ENCODE measurements at places on chromosomes 5 and 9.

GRCh38 chr5:146588331-146589027 is 72.5 kb upstream of the GPR151 start:
- DNase-seq, result no peak

- DNase-seq, result no peak
These were observed 7.1 kb downstream of the WDR36 start for GRCh38 chr5:111099058-111099778.

DNA sequence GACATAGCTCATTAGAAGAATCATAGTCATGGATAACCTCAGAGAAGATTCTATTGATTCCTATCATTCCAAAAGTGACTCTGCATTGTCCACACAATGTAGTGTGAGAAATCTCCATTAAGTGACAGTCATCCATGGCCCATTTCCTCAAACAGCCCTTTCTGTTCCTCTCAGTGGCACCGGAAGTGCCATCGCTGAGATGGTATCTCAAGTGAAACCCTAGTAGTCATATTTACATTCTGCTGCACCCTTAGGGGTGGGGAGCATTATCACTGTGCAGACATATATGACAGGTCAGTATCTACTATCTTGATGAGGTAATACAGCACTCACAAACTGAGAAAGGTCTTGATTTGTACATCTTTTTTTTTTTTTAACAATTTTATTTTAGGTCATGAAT is 55.4 kb upstream of the MIER3 start:
- DNase-seq, result no peak

DNA sequence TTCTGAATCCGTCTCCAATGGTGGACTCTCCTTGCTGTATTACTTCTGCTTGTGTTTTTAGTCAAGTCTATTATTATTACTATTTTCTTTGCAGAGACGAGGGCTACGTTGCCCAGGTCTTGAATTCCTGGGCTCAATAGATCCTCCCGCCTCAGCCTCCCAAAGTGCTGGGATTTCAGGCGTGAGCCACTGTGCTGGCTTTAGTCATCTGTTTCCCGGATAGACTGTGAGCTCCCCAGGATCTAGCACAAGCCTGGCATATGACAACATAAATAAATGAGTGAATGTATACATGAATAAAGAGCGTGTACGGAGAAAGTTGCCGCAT is 439 bp upstream of the DDX46 start:
- no peak for DNase-seq

- no peak for DNase-seq
These were observed 200.7 kb downstream of the SLC12A2 start for GRCh38 chr5:128284236-128284635.

- no peak for DNase-seq
These were observed 73.4 kb downstream of the HABP4 start for GRCh38 chr9:96523374-96523773.

DNA sequence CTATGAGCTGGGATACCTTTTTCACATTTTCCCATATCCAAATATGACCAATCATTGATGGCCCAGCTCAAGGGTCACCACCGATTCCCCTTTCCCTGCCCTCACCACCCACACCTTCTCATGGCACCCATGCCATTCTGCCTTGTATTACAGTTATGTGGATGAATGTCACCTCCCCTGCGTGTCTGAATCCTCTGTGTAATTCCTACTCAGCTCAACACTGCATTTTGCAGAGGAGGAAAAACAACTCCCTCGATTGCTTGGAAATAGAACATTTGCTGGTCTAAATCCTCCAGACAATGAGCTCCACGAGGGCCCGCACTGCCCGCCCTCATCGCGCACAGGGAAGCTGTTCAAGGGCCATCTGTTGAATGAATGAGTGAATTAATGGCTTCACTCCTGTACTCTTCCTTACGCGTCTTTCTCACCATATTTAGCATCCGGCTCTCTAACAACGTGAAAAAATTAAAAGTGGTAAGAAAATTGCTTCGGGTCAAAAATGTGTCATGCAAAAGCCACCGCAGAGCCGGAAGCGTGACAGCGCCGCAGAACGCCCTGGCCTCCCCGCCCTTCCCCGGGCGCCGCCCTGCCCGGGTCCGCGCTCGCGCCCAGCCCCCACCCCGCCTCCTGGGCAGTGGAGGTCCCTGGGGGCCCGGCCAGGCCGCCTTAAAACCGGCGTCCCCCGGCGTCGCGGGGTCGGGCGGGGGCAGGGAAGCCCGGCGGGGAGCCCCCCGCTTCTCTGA is 704 bp downstream of the SUSD1 start:
- peak; percentile 67 for DNase-seq

DNA sequence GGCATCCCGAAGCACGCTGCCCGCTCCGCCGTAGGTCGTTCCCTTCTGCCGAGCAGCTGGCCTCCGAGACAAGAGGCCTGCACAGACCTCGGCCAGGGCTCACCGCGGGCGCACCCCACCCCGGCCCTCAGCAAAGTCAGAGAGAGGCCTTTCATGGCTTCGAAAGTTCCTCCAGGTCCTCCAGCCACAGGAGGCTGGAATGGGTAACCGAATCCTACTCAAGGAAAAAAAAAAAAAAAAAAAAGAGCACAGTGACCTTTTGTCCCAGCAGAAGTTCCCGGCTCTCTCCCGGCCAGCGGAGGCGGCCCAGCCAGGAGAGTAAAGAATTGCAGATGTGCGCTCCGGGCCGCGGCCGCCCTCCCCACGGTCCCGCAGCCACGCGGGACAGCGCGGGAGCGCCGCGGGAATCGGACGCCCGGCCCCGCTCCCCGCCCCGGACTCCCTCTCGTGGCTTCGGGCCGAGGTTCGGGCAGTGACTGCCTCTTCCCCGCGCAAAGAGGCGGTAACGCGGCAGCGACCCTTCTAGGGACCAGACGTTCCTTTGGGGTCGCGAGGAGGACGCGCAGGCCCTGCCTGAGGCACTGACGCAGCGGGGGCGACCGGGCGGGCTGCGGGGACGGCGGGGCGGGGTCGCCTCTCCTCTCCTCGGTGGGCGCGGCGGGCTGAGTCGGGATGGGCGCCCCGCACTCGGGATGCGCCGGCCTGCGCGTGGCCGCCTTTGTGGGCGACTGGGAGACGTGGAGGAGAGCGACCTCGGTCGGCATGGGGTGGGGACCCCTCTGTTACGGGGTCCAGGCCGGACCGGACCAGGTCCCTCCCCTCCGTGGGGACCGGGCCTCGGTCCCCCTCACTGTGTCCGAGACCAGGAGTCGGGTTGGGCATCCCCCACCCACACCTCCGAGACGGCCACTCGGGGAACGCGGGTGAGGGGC is 754 bp downstream of the GFPT2 start:
- no peak for DNase-seq

- no peak for DNase-seq
These were observed 1354.8 kb downstream of the PTPRD start for GRCh38 chr9:9257999-9258498.

DNA sequence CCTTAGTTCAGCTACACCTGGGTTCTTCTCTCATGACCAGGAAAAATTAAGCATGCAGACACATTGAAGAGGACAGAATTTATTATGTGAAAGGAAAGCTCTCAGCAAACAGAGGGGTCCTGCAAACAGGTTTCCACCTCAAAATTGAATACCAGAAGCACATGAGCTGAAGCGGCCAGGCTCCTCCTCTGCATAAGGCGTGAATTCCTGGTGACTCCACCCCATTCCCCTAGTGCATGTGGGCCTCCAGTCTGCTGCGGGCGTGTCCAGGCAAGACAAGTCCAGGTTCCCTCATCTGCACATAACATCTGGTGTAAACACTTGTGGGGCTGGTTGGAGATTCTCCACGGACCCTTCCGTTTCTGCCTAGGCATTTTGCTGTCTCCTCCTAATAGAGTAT is 1156.4 kb downstream of the FOXD4L5 start:
- DNase-seq, result no peak

DNA sequence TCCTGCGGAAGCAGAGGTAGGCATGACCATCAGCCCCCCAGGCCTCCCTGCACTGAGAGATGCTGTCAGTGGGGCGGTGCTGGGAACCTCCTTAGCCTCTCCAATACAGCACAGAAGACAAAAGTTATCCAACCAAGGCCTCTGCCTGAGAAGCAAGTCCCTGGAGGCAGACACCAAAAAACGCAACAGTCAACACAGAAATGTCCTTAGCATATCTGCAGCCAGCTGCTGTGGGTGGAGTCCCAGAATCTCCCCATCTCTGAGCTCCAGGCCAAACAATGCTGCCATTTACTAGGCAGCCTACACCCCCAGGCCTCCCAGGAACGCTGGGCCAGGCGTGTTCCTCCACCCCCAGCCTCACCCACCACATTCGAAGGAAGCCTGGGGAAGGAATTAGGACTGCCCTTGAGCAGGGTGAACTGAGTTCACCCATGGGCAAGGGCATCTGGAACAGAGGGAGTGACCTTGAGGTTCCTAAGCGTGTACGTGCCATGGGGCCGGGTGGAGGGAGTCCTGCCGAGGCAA is 43.7 kb downstream of the STK10 start:
- no peak for DNase-seq

DNA sequence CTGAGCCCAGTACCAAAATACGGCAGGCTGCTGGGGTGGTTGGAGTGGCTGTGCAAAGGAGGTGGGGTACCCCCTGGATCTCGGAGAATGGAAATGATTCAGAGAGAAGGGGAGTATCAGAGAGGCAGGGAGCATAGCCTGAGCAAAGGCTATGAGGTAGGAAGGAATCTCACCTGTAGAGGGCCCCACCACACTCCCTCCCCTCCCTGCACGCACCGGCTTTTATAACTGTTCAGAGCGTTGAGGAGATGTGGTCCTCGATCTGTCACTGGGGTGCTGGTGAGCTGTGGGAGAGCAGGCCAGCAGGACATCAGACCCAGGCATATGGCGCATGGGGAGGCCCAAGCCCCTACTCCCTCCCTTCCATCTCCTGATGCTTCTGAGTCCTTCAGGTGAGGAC is 13.2 kb downstream of the PHF19 start:
- no peak for DNase-seq

GRCh38 chr9:87497604-87498045 is at the start of gene DAPK1:
DAPK1 (plus strand) TSS chr9:87497867; CDS start chr9:87499078, 1,211 bp downstream.
- DNase-seq, result peak; percentile 4

- no peak for DNase-seq
These were observed 15.9 kb downstream of the ENG start for GRCh38 chr9:127838375-127839078.

DNA sequence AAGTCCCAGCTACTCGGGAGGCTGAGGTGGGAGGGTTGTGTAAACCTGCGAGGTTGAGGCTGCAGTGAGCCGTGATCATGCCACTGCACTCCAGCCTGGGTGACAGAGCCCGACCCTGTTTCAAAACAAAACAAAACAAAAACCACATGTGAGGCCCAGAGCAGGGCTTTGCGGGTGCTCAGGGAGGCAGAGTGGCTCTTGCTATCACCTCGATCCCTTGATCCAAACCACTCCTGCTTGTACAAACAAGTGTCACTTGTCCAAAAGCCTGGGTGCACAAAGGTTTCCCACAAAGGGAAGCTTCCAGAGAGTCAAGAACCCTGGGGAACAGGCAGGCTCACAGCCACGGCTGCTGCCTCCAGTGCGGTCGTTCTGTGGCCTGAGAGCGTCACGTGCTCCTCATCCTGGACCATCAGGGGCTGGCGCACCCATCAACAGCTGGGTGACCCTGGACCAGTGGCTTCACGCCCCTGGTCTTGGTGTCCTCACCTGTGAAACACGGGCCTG is 162.7 kb downstream of the C9orf50 start:
- no peak for DNase-seq

GRCh38 chr5:2024986-2025721 is 142.4 kb upstream of the IRX4 start:
- DNase-seq, result no peak

- DNase-seq, result no peak
These were observed 1110.1 kb upstream of the CDH10 start for GRCh38 chr5:25754895-25755294.

DNA sequence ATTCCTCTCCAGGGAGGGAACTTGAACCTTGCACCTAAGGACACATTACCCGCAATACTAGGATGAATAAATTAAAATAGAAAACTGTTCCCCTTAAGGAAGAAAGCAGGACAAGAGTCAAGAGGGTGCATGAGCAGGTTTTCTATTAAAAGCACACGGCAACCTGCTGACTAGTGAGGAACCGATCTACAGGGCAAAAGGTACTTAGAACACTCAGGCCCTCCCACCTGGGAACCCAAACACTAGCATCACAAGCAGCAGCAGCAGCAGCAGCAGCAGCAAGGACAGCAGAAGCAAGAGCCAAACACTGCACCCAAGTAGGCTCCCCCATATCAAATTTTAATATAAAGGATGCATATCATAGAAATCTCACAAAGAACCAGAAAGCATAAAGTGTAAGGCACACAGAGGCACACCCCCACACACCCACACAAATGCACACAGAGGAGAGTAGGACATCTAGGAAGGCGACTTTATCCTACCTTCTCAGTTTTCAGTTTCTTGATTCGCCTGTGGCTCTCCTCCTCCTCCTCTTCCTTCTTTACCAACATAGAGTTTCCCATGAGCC is 2.8 kb downstream of the ZNF608 start:
- no peak for DNase-seq

DNA sequence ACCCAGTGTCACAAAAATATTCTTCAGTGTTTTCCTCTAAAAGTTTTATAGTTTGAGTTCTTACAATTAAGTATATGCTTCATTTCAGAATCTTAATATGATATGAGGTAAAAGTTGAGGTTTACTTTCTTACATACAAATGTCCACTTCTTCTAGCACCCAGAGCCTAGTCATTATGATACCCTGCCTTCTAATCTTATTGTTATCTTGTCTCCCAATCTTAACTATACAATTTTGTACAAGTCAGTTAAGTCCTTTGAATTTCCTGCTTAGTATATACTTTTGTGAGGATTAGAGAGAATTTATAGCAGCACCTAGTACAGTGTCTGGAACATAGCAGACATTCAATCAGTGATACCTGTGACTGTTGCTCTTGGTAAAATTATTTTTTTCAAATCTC is 29.3 kb downstream of the RAD50 start:
- no peak for DNase-seq

DNA sequence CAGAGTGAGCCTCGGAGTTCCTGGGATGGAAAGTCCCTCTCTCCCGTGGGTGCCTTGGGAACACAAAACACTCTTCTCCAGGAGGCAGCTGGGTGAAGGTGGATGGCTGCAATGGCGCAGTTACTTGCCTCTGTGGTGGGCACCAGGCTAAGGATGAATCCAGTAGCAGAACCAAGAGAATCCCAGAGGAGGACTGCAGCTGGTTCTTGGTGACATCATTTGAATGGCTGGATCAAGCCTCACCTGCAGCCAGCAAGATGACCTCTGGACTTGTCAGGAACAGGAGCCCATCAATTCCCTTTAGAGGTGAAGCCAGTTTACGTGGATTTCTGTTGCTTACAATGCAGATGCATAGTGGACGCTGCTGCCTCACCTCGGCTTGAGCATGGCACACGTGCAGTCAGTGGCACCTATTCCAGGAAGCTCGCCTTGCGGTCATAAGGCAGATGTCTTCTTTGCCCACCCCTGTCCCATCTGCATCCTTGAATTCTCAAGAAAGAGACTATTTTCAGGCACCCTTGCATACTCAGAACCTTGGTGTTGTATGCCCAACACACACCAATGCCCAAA is 34.1 kb upstream of the ADAMTS2 start:
- no peak for DNase-seq

GRCh38 chr9:122186777-122187470 is 27.2 kb downstream of the MORN5 start:
- DNase-seq, result no peak
